ENCODE measurements at places on chromosomes 5 and 9.

DNA sequence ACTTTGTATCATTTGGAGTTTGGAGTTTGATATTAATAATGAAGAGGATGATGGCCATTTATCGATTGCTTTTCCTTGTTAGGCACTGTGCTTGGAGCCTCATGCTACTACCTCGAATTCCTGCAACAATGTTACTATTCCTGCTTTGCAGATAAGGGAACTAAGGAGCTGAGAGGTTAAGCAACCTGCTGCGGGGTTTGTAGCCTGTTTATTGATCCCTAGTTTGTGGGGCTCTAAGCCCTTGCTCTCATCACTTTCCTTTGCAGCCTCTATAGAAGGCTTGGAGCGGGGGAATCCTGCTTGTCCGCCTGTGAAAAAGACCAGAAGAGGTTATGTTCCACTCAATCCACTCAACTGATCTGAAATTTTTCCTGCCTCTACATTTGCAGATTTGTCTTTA is 15.8 kb downstream of the ARHGEF28 start:
- DNase-seq: no peak

DNA sequence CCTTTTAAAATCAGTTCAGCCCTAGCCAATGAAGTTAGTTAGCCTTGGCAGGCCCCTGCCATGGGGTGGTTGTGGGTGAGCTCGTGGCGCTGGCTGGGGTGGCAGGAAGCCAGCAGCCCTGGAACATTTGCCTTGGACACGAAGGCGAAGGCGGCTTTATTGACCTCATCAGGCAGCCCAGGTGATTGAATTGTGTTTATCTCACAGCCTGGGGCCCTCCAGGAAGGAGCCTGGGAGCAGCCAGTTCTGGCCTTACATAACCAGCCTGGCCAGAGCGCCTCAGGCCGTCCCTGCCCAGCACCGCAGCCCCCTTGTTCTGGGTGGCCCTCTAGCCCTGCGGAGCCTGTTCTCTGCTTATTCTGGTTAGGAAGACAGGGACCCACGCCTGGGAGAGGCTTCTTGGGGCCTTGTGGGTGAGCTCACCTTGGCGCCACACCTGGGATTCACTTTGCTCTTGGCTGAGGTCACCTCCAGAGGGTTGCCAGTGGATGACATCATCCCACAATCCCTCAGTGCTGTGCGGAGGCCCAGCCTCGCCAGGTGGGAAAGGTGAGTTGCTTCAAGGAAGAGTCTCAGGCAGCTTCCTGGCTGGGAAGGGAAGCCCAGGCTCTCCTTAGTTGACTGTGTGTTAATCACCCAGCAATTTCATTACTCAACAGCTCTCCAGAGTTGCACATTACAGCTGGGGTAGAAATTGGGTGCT is 54.4 kb upstream of the RPL26L1 start:
- DNase-seq: peak; percentile 26

DNA sequence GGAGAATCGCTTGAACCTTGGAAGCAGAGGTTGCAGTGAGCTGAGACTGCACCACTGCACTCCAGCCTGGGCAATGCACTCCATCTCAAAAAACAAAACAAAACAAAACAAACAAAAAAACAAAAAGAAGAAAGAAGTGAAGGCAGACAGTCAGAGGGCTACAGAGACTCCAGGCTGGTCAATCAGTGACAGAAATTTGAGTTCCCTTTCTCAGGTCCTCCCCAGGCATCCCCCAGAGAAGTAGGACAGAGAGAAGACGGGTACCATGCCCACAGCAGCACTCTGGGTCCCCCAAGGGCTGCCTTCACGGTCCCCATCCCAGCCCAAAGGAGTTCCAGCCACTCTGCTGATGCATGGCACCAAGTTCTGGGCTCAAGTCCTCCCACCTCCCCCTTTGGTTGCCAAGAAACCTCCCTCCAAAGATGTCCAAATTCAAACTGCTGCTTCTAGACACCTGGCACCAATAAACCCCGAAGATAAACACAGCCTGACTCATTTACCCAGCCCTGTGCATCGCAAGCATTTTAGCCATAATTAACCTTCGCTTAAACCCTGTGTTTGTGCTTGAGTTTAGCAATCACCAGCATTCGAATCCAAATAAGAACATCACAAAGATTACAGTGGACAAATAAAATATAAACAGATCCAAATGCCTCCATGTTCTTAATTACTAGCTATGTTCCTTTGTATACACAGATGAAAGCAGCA is 24.0 kb downstream of the SEMA4D start:
- no peak for DNase-seq

- DNase-seq: no peak
Observed at GRCh38 chr5:130227699-130228098, 323.4 kb downstream of the CHSY3 start.

GRCh38 chr5:102678267-102679058 is 76.6 kb upstream of the PAM start:
- no peak for DNase-seq

GRCh38 chr9:88736136-88736637 is 201.2 kb downstream of the NXNL2 start:
- DNase-seq: no peak

DNA sequence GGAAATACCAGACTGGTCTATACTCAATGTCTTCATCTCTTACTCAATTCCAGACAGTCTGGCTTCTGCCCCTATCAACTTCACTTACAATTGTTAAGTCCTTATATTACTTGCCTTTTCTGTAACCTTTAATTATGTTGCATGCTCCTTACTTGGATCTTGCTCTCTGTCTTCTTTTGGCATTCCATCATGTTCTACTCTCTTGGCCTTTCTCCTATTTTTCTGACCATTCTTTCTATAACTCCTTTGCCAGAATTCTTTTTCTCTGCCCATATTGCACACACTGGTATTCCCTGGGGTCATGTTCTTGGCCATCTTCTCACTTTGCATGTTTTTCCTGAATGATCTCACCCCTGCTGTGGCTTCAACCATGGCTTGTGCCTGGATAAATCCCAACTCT is 209.8 kb upstream of the ZNF462 start:
- DNase-seq: no peak

DNA sequence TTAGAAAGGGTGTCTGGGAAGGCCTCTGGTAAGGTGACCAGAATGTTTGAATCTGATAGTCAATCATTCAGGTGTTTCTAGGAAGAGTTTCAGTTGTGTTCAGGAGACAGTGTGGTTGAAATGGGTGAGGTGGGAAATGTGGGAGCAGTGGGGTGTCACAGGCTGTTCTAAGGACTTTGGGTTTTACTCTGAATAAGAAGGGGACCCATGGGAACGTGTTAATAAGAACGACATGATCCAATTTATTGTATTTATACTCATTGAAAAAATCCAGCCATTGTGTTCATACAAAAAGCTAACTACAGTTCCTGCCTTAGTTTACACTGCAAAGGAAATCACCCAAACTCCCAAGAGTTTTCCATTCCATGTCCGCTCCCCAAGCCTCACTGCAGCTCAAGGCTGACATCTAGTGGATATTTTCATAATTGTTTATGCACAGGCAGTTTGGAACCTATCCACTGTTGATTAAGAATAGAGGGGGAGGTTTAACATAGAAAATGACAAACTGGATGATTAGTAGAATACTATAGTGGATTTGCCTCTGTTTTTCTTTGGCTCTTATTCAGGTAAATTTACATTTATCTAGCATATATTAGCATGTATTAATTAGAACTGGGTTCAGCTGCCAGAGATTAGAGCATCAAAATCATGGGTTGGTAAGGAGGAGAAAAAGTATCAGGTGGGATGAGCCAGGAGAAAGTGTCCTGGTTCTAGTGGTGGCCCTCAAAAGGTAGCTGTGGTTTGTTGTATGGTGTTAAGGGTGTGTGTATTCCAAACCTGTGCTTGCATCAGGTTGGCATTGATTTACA is 17.7 kb downstream of the CAVIN4 start:
- DNase-seq: peak; percentile 79

DNA sequence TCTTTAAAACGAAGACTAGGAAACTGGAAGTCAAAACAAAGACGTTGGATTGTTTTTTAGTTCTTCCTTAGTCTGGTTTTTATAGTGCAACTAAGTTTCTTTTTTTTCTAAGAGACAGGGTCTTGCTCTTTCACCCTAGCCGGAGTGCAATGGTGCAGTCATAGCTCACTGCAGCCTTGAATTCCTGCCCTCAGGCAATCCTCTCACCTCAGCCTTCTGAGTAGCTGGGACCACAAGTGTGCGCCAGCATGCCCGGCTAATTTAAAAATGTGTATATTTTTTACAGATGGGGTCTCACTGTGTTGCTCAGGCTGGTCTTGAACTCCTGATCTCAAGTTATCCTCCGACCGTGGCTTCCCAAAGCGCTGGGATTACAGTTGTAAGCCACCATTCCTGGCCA is 27.6 kb downstream of the ZFYVE16 start:
- DNase-seq: no peak

DNA sequence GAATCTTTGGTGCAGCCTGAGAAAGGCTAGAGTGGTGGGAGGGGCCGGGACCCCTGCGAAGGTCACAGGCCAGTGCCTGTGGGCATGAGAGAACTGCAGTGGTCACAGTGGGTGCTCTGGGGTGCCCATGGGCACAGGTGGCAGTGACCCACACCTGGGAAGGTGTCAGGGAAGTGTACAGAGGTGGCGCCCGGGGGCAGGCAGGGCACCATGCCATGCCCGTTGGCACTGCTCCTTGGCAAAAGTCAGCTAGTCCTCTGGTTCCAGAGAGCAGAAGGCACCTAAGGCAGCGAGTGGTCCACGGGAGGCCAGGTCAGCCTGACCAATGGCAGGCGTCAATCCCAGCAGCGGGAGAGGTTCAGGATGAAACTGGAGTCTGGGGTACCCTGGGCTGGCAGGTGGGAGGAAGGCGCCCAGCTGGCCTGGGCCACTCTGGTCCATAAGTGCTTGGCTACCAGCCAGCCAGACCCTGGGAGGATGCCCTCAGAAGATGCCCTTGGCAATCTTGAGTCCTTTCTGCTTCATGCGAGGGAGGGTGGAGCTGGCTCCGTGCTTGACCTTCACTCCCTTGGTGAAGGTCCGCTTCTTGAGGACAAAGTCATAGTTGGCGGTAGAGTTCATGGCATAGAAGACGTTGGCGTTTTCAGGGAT is 22.8 kb downstream of the RALGDS start:
- no peak for DNase-seq

- DNase-seq: no peak
Observed at GRCh38 chr5:29878599-29878998, 1314.9 kb upstream of the CDH6 start.
